ENCODE measurements at places on chromosomes 11 and 22.
A peak's percentile ranks its signal among the peaks of the same experiment; 100 is the strongest.

- peak; percentile 16 for DNase-seq
Observed at GRCh38 chr11:27234043-27234668, 128.9 kb downstream of the CCDC34 start.

- DNase-seq = no peak
Observed at GRCh38 chr11:2928605-2929530, at the start of gene PHLDA2. Gene PHLDA2, minus strand, starts transcription at chr11:2929420. Its CDS starts 56 bp downstream, at chr11:2929364.

DNA sequence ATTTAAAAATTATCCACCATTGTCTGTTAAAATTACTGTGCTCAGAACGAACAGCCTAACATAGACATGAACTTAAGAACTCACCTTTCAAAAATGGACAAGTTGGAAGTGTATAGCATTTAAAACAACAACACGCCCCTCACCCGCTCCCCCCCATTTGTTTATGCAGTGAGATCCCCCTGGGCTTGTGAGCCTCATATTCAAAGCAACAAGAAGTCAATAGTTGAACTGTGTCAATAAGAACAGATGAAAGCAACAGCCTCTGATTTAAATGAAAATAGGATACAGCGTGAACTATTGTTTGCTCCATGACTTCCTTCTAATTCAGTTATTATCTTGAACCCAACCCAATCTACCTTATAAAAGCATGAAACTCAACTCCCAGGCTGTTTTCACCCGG, 314.2 kb downstream of the BLID start:
- DNase-seq = no peak

DNA sequence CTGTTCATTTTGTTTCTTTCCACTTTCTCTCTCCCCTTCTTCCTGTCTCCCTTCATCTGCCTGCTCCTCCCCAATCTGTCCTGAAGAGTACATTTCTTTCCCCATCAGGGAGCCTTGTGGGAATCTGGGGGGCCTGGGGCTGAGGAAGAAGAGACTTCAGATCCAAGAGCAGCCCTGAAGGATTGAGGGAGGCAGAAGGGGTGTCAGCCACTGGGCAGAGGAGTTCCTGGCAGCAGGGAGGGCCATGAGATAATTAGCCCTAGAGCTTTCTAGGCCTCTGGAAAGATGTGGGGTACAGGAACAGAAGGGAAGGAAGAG, 24.4 kb upstream of the OAF start:
- no peak for DNase-seq

DNA sequence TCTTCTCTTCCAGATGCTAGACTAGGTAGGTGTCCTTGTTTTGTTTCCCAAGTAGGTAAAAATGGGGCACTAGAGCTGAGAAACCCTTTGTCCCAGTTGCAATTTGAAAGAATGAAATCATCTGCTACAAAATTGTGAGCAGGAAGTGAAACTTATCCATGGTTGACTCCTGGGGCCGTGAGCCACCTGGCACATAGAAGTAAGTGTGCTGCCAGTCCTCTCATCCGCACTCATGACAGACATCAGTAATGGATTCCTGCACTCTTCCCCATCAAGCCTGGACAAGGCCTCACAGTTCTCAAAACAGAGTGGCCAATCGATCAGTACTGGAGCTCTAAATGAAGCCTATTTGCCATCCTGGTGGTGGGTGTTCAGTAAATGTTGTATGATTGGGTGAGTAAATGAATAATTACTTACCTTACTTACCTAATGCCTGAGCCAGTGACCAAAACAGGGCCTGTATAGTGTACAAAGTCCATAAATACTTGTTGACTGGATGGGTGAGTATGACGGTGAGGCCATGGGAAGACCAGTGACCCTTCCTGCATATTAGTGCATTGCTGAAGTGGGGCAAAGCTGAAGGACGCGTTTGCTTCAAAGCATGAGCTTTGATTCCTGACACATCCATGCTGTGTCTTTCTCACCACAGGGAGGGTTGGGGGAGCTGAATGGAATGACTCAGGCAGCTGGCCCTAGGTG, 68.9 kb upstream of the HEPHL1 start:
- DNase-seq = no peak

- DNase-seq = no peak
Observed at GRCh38 chr11:96306600-96306932, 36.4 kb downstream of the MAML2 start.

DNA sequence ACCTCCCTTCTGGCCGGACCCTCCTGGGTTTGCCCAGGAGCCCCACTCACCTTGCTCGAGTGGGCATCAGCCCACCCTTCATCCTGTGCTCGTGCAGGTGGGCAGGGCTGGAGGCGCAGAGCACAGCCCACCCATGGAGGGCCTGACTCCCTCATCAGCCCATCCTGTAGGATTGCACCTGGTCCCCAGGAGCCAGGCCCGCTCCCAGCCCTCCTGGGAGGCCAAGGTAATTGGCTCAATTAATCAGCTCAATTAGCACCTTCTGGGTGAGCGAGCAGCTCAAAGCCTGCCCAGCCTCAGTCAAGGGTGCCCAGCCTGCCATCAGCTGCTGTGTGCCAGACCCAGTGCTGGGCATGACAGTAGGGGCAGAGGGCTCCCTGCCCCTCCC, 58.1 kb upstream of the NECTIN1 start:
- DNase-seq = no peak

DNA sequence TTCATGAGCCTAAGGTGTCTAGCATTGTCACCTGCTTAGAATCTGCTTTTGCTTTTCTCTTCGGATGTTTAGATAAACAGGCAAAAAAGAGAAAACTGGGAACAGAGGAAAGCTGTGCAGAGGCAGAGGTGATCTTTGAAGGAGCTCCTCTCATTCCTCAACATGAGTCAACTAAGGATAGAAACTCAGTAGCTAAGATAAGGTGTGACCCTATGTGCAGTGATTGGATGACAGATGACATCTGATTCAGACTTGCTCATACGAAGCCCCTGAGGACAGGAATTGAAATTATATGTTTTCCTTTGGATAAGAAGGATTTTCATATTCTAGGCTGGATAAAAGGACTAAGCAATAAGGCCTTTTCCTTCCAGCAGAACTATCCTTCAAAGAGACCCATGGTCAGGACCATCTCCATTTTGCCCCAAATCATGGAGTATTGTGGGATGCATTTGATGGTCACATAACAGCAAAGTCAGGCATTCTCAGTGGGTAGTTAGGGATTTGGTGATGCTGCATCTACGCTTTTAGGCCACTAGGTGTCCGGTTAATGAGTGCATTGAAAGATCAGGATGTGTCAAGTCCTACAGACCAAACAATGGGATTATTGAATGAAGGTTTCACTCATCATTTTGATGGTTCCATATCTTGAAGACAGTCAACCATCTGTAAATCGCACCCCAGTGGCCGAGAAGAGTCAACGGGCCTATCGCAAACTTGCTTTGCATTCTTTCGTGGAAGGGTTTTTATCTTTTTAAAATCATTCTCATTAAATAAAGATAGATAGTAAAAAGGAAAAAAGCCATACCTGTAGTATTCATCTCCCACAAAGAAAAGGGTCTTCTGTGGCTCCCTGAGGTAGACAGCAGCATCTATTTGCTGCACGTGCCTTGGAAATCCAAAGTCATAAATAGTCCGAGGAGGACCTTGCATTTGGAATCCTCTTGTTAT, 32.2 kb downstream of the MMP20 start:
- no peak for DNase-seq

GRCh38 chr11:96341211-96342013, 1.6 kb downstream of the MAML2 start:
- peak; percentile 39 for DNase-seq

DNA sequence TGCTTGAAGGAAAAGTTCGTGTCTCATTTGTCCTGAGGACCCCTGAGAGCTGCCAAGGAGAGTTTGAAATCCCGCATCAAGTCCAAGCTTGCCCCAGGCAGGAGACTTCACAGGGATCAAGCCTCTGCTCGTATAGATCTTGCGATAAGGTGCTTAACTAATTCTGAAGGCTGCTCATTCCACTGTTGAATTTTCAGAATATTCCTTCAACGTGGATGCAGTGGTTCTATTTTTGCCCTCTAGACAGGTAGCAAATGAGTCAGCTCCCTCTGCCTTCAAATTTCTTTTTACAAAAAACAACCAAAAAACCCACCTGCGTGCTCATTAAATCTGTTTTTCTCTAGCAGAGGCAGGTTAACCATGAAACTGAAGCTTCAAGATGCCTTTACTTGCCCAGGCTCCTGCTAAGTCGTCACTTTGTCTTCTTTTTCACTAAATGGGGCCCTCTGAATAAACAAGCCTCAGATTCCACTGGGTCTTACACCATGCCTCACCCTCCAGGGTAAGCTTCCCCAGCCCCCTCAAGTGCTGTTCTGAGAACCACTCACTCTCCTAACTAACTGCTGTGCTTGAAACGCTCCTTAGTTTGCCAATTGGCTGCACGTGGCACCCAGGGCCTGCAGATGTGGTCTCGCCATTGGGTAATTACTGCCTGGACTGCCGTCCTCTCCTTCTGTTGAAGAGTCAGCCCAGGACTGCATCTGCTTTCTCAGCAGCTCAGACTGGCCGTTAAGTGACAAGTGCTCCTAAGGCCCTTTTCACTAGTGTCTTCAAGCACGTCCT, 105.0 kb downstream of the TRPC6 start:
- DNase-seq = no peak

DNA sequence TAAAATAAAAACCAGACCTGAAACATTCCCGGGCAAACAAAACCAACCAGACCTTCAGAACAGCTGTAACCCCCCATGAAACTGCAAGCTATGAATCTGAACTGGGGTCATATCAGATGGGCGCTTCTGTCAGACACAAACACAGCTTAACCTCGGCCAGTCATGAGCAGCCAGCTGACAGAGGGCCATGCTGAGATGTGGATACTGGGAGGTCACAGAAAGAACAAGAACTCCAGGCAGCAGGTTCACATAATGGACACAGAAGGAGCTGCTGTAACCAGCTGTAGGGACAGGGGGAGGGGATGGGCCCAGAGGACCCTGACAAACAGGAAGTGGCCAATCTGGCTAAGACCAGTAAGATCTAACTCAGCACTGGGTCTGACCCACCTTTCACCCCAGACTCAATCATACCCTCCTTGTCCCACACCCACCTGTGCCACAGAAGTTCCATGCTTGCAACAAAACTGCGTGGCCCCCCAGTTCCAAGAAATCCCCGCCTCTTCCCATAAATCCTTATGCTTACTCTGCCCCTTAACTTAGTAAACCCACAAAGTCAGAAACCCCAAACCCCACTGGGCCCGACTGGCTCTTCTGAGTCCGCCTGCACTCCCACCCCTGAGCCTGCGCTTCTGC, 4.0 kb downstream of the APOL4 start:
- DNase-seq = peak; percentile 26

DNA sequence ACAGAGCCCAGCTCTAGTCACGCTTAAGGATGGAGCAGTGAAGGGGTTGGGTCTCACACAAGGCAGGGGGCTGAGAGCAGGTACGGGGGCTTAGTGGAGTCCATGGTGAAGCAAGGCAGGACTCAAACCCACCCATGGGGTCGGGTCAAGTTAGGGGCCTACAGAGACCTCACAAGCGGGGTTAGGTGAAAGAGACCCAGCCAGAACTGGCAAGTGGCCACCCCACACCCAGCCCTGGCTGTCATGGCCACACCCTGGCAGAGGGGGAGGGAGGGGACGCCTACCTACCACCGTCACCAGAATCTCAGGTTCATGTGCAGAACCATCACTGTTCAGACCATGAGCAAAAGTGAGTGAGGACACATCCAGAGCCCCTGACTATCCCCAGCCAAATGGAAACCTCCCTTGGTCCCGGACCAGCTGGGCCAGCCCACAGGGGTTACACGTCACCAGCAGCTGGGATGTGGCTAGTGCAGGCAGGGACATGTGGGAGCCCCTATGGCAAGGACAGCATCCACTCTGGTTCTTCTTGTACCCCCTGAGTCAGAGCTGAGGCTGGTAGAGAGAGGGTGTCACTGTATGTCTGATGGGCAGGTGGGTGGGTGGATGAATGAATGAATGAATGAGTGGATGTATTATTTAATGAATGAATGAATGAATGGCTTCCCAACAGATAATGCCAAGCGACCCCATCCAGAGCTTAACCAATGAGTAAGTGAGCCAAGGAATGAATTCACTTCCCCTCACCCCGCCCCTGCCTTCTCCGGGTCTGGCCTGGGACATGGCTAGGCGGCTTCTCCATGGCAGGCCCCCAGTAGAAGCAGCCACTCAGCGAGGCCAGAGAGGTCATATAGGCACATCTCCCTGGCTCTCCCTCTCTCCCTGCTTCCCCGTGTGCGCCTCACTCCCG, 681.6 kb downstream of the TBC1D22A start:
- no peak for DNase-seq

- no peak for DNase-seq
Observed at GRCh38 chr22:48631288-48631863, 1196.3 kb downstream of the BRD1 start.

DNA sequence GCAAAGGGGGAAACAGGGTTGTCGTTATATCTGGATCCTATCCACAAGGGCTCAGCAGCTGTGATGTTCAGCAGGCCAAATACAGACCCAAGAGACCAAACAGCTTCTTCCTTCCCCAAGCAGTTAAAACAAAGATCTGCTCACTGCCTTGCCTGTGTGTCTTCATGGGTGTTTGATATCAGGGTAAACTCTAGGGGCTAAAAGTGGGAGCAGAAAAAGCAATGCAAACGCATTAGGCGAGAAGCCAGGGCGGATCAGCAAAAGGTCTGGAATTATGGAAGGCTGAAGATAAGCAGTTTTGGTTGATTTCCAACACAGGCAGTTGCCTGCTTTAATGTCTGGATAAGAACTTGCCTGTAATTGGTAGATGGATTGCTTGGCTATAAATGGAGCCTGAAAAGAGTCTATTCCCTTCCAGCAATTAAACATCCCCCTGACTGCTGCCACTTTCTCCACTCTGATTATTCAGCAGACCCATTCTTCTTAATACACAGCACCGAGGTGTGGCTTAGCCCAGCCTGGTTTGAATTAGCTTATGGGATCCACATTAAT, 126.3 kb downstream of the COMMD9 start:
- no peak for DNase-seq

DNA sequence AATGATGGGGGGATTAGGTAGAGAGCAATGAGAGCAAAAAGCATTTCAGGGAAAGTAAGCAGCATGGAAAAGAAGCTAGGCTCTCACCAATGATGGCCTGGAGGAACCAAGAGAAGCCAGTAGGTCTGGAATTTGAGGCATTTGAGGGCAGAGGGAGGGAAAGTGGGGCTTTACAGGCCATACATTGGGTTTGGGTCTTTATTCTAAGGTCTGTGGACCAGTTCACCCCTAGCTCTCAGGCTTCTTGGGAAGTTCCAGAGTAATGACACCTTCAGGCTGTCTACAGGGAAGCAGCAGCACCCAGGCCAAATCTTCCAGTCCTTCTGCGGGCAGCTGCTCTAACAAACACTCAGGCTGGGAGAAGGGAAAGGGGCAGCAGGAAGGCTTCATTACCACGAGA, 29.4 kb downstream of the ARFGAP2 start:
- DNase-seq = no peak
